Activated CD8-positive, alpha-beta memory T cell treated with anti-CD3 and anti-CD28 coated beads, Interleukin-2, amount 10 ng/mL, durations not matched to agents 7 days and 5 days (primary cell): ENCODE measurements at places on chromosomes 12 and 14. TPM values are rescaled to one million over a fixed set of nuclear protein-coding genes. Genes with fewer than 3 reads are reported as not detected.

GRCh38 chr14:97978341-97978740, 1181.2 kb downstream of the VRK1 start:
- peak; percentile 88 for DNase-seq

GRCh38 chr12:57712701-57713100, 18.8 kb downstream of the OS9 start:
- DNase-seq = no peak

LRRC43 gene
- not detected for total RNA-seq

GRCh38 chr14:104870368-104871144, 5.5 kb downstream of the CEP170B start:
- DNase-seq = peak; percentile 59

GRCh38 chr12:9758119-9758518, 2.6 kb downstream of the CD69 start:
- no peak for DNase-seq

DNA sequence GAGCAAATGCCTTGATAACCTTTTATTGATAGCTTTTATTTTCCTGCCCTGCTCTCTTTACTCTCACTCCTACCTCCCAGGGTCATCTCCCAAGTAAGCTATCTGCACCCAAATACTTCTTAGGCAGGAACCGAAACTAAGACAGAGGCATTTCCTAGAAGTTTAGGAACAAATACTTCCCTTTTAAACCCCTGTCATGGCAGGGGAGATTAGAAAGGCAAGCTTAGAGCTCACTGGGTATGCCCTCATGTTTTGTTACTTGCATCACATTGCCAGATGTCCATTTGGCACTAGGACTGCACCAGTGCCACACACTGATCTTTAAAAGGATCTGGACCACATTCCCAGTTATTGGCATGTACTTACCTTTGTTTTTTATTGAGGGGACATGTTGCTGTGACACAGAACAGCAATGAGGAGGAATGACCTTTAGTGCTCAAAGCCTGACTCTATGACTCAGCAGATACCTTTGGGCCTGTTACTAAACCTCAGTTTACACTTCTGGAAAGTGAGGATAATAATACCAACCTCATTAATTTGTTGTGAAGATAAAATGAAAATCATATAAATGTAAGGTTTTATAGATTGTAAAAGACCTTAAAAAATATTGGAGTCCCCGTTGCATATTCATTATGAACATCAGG, 40.9 kb upstream of the MBIP start:
- no peak for DNase-seq

DNA sequence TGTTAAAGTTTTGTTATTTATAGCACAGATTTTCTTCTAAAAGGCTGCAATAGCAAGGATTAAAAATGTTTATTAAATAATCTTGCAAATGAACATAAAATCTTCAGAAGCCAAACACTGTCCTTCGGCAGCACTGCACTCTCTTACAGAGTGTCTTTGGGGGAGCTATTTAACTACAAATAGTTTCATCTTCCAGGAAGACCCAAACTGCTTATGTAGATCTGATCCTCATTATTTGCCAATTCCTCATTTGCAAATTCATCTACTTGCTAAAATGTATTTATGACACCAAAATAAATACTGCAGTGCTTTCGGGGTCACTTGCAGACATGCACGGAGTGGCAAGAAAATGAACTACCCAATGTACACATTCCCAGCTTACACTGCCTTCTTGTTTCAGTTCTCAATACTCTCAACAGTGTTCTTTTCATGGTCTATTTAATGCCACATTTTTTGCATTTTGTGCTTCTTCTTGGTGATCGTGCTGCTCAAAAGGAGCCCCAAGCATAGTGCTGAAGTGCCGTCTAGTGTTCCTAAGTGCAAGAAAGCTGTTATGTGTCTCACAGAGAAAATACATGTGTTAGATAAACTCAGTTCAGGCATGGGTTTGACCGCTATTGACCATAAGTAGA, 128.1 kb downstream of the PRKD1 start:
- no peak for DNase-seq

DNA sequence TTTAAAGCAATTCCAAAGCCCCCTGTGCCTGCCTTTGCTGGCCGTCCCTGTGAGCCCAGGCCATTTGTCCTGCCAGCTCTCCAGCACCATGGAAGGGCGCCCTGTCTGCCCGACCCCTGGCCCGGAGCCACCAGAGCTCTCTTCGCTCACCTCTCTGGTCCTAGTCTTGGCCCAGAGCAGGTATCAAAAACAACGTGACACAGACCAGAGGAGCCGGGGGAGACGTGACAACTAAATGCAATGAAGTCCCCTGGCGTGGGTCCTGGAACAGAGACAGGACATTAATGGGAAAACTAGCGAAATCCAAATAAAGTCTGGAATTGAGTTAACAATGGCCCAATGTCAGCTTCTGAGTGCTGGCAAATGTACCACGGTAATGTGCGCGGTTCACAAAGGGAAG, 83.2 kb upstream of the DIO3 start:
- no peak for DNase-seq

- no peak for DNase-seq
Measured at GRCh38 chr12:76144245-76144549, 59.7 kb upstream of the NAP1L1 start.

GRCh38 chr12:116933091-116933490, 22.3 kb downstream of the FBXW8 start:
- no peak for DNase-seq

DNA sequence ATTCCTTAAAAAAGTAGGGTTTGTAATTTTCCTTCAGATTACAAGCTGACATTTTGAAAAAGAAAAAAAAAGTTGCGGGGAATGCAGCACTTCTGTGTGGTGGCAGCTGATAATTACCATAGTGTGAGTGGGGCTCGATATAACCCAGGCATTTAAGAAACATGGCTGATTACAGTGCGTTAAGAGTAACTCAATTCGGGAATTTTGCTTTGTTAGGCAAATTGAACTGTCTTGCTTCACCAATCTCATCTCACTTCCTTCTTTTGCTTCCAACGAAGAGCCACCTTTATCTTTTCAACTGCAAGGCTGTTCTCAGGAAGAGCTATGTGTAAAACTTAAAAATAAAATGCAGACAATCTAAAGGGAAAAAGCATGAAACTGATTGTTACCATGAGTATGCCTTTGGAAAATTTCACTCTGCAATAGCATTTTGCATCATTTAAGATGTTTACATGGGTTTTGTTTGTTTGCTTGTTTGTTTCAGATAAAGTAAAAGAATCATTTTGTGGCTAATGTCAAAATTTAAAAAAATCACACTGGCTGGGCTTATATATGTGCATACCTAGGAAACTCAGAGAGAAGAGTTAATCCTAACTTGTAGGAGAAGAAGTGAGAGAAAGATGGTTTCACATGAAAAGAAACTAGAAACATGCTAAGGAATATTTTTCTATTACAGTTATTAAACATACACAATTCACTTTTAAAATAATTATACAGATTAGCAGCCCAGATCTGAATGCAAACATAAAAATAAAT, 295.9 kb upstream of the ATP2B1 start:
- DNase-seq = no peak

AICDA gene
- total RNA-seq = not detected

GRCh38 chr12:13913371-13913770, 68.0 kb downstream of the GRIN2B start:
- DNase-seq = no peak

GRCh38 chr14:35231207-35231760, 60.9 kb upstream of the PSMA6 start:
- DNase-seq = no peak

- DNase-seq = no peak
Measured at GRCh38 chr12:83114966-83115365, 428.3 kb downstream of the TMTC2 start.

- no peak for DNase-seq
Measured at GRCh38 chr12:8637244-8637643, 24.6 kb upstream of the AICDA start.
